ENCODE measurements at places on chromosomes 7 and 10.

GRCh38 chr10:122864901-122865300, 14.5 kb downstream of the FAM24B start:
- DNase-seq: no peak

GRCh38 chr10:7945034-7945433, 109.5 kb upstream of the GATA3 start:
- DNase-seq: no peak

DNA sequence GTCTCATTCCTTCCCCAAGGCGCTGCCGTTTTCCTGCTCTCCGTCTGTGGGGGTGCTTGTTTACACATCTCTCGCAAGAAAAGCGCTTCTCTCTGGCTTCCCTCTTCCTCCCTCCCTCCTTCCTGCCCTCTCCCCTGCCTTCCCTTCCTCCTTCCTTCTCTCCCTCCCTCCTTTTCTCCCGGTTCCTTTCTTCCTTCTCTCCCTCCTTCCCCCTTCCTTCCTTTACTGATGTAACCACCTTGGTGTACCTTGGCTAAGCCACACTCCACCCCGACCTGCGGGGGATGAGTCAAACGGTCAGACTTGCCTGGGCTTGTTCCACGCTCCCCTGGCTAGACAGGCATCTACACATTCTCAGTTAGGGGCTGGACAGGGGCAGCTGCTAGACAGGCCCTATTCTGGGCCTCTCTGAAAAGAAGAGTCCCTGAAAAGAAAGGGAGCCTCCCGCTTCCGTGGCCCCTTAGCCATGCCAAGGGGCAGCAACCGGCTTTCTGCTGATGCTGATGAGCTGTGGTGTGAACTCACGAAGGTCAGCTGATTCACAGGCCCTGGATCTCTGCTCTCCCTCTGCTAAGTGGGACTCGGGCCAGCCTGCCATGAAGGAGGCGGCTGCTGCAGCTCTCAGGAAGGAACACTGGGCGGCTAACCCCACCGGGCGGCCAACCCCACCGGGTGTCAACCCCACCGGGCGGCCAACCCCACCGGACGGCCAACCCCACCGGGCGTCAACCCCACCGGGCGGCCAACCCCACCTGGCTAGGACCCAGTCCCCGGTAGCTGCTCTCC, 216.8 kb downstream of the TCERG1L start:
- no peak for DNase-seq

DNA sequence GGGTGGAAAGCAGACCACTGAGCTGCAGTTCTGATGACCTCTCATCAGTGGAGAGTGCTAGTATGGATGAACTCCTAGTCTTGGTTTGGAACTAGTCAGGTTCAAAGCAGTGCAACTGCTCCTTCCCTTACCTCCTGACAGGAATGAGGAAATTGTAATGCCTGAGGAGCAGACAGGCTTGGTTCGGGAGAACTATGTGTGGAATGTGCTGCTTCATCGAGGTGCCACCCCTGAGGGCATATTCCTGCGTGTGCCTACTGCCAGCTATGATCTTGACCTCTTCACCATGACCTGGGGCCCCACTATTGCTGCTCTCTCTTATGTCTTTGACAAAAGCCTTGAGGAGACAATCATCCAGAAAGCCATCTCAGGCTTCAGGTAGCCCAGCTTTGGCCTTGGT, 27.4 kb upstream of the NFKB2 start:
- no peak for DNase-seq

DNA sequence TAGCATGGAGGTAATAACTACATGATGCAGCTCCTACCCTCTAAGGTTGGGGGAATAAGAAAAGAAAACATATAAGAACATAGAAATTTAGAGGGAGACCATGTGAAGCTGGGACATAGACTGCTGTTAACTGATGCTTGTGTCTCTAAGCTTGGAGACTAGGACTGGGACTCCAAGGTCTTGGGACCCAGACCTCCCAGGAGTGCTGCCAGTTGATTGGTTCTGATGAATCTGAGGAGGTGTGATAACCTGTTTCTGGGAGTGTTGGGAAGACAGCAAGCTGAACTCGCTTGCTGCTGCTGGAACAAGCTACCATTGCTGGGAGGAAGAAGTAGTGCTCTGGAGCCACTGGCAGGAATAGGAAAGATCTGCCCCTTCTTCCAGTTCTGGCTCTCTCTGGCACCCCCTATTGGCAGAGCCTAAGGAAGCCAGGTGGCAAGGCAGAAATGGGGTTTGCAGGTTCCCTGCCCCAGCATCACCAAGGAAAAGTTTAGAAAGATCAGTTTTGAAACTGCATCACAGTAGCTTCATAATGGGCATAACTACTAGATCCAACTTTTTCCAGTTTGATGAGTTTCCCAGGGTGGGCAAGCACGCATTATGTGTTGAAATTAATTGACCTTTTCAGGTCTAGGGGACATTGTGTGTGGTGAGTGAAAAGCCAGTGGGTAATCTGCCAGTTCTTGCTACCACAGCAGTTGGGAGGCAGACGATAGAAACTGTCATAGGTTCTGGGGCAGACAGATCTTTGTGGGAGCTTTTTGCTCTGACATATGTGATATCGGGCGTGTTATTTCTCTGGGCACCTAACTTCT, 140.7 kb downstream of the SND1 start:
- peak; percentile 9 for DNase-seq

- DNase-seq: no peak
Measured at GRCh38 chr7:10703981-10704380, 269.7 kb upstream of the PHF14 start.

GRCh38 chr7:70415179-70415972, 716.6 kb upstream of the GALNT17 start:
- DNase-seq: no peak

GRCh38 chr7:94778711-94779459, 123.0 kb upstream of the SGCE start:
- DNase-seq: no peak

DNA sequence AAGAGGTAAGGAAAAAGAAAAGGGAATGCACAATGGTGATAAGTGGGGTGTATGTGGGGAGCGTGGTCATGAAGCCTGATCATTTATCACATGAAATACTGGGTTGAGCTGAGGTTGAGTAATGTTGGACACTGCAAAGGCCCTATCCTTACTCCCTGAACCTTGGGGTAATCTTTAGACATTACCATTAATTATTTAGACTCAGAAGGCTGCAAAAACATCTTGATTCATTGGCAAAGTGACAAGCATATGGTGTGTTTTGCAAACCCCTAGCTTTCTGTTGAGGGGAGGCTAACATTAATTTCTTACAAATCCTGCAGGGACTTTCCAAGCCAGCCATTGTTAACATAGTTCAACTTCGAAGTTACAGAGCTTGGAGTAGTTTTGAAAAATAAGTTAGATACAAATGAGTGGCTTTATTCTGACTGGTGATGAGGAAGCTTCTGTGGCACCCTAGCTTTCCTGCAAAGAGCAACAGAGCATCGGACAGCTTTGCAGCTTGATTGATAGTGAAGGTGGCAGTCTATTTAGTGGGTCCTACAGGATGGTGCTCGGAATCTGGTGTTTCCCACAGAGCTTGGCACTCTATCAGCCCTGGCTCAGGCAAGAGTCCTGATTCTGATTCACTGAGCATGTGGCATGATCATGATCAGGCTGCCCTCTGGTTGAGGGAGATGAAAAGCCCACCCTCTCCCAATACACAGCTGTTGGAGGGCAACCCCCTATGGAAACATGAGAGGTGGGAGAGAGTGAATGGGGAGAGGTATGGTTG, 153.7 kb upstream of the NPVF start:
- no peak for DNase-seq

DNA sequence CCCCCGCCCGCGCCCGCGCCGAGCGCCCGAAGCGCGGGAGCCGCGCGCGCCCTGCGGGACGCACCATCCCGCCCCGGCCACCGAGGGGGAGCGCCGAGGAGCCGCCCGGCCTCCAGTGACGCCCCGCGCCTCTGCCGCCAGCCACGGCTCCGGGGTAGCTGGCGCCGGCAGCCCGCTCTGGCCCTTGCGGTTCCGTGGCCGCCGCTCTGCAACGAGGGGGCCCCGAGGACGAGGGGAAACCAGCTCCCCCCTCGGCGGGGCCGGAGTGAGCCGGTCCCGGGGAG, at the start of gene PAXIP1:
TSS of gene PAXIP1 (minus strand) at position 33 of the 284 bp plus-strand sequence. CDS start 195 bp downstream, outside the sequence.
- no peak for DNase-seq

GRCh38 chr10:35274498-35275060, 61.7 kb upstream of the CCNY start:
- DNase-seq: no peak

DNA sequence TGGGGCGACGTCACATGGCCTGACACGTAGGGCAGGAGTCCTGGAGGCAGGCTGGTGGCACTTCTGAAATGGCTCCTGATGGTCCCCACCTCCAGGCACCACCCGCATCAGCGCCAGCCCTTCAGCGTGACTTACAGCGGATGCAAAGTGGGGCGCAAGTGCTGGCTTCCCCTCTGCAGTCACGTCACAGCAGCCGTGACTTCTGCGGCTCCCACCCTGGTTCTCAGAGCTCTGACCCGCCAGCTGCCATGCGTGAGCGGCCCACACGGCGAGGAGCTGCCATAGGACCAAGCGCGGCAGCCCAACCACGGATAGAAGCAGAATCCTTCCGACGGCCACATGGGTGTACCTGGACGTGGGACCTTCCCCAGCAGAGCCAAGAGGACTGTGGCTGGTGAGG, 159.0 kb downstream of the ELFN1 start:
- no peak for DNase-seq

GRCh38 chr10:77965294-77965693, 38.7 kb upstream of the DLG5 start:
- no peak for DNase-seq

DNA sequence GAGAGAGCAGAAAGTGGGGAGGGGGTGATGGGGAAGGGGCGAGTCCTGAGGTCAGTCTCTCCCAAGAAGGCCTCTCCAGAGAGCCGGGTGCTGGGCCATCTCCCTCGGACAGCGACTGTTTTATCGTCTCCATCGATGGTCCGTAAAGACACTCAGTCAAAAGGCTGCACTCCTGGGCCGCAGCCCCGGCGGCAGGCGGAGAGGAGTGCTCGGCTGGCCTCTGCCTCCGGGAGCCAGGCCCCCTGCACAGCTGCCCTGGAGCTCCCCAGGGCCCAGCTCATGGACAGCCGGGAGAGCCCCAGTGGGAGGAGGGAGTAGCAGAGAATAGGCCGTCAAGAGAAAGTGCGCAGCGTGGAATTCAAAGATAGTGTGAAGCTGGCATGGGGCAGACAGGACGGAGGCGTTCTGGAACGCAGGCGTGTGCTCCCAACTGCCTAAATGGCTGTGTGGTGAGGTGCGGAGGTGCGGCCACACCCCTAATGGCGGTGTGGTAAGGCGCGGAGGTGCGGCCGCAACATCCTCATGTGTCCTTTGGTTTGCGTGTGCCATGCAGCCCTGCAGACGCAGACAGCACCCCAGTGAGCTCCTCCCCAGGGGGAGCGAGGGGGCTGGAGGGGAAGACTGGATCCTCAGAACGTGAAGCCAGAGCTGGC, 477.5 kb upstream of the FOXK1 start:
- peak; percentile 49 for DNase-seq

GRCh38 chr7:78355834-78356233, 557.3 kb downstream of the PHTF2 start:
- DNase-seq: no peak

- no peak for DNase-seq
Measured at GRCh38 chr10:129793996-129794395, 170.1 kb downstream of the EBF3 start.

DNA sequence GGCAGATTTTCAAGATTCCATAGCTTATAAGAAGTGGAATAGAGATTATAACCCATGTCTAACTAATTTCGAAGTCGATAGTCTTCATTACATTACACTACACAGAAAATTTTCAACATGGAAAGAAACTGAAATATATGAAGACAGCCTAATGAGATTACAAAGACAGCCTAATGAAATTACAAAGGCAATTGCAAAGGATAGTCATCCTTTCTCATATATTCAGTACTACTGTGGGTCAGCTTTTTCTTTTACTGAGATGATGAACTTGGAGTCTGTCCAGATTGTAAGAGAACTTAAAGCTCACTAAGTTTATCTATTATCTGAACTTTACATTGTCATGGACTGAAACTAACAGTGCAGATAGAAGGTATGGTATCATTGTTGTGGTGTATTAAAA, 304.4 kb upstream of the MBL2 start:
- no peak for DNase-seq

DNA sequence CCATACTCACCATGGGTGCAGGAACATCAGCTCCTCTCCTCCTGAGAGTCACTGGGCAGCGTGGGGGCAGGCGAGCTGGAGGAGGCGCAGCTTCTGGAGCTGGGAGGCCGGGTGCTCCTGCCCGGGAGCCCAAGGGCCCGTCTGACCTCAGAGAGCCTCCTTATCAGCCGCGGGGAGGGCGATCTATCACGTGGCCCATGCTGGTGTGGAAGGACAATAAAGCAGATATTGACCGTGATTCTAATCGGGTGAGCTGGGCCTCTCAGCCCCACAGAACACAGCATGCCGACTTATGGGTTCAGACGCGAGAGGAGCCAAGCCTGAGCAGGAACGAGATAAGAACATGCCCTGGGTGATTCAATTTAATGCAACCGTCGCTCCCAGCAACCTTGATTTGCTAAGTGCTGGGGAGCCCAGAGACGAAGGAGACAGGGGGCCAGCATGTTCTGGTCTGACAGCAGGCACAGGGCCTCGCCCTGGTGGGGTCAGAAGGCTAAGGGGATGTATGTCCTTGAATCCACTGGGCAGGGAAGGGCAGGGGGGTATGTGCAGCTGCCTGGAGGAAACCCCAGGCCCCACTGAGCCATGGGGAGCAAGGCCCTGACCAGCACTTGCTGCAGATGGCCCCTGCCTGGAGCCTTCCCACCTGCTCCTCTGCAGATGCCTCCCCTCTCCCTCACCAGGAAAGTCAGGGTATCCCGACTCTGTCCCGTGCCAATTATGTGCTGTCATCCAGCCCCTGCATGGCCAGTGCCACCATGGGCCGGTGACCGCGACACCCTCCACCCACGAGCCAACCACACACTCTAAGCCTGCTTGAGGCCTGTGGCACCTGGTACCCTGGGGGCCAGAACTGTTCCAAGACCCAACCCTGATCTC, 95.3 kb upstream of the RET start:
- DNase-seq: no peak

DNA sequence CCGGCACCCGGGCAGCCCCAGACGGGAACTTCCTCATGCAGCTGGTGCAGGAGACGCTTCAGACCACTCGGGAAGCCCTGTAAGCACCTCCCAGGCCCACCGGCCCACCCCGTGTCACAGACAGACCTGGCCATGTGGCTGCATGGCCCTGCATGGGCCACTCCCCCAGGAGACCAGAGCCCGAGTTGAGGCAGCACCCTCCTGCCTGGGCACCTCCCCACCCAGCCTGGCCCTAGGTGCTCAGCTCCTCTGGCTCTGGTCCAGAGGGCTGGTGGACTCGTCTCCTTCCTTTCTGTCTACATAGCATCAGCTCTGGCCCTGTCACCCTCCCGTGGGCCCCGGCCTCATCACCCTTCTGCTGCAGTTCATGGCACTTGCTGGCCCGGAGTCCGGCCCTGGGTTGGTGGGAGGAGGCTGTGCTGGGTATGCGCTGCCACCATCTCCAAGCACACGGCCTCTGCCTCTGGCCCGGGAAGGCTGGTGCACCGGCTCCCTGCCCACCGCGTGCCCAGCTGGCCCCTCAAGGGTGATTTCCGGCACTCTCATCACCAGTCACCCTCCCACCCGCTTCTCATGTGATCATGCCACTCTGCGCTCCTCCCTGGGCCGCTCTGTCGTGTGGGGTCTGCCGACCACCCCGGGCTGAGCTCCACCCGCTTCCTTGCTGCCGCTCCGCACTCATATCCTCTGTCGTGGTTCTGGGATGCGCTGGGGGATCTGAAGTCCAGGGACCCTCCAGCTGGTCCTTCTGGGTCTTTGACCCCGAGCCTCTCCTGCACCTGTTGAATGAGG, 53.1 kb upstream of the DPYSL4 start:
- DNase-seq: no peak

- DNase-seq: no peak
Measured at GRCh38 chr10:13036841-13037240, 35.3 kb upstream of the CCDC3 start.
